ENCODE measurements at places on chromosomes 5 and 9.

GRCh38 chr5:62340392-62340791 lies 34.4 kb downstream of the KIF2A start:
- no peak for DNase-seq

DNA sequence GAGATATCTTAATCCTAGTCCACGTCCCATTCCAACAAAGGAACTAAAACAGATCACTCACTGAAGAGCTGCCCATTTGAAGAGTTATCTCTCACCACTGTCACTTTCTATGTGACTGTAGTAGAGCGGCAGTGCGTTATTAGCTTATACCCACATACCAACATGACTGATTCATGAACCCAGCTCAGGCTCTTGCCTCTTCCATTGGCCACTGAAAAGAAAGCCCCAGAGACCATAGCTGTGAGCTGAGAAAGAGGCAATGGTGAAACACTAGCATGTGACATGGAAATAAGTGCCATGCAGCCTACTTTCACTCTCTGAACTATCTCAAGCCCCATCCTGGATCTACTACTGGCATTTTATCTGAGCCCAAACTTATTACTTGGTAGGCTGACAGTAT lies 151.7 kb upstream of the MOCS2 start:
- no peak for DNase-seq

GRCh38 chr9:94588681-94589080 lies 4.9 kb downstream of the FBP2 start:
- DNase-seq, result no peak

- no peak for DNase-seq
Measured at GRCh38 chr5:42912184-42912798, 100.6 kb upstream of the SELENOP start.

DNA sequence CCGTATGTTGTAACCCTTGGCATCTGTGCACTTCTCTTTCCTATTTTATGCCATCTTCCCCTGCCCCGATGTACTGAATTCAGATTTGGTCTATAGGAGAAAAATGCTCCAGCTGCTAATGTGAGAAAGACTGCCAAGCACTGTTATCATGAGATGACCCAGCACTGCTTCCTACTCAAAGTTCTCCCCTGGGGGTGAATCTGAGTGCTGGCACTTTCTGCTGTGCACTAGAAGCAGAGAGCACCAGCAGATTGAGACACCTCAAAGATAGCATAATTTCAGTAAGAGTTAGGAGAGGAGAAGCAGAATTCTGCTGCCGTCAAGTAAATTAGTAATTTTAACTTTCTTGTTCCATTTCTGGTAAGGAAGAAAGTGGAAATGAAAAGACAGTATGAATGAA lies 92.8 kb upstream of the ACOT12 start:
- no peak for DNase-seq

GRCh38 chr5:123598028-123598689 lies 86.2 kb downstream of the CSNK1G3 start:
- no peak for DNase-seq

DNA sequence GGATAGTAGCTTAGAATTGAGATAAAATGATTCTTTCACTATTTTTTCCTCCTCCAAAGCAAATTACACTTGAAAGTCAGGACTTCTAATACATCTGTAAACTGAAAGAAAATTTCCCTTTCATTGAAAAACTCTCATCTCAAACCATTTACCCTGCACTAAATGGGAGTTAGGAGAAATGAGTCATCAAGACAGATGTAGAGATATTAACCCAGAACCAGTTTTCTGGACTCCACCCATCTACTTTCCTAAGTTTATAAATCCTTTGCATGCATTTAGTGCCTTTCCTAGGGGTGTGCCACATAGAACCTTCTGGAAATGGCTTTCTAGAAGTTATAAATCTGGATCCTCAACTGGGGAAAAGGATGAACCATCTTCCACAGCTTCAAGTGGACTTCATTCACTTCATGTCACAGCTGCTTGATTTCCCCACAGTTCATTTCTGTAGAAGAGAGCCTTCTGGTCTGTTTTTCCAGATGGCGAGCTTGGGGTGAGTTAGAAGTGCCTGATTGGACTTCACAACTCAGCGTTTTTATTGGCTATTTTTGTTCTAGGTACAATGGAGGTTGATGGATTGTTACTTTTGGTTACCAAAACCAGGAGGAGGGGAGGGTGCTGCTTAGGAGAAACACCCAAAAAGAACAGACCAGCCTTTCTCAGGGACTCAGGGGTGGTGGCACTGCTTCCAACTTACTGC lies 72.5 kb upstream of the GPR151 start:
- no peak for DNase-seq

DNA sequence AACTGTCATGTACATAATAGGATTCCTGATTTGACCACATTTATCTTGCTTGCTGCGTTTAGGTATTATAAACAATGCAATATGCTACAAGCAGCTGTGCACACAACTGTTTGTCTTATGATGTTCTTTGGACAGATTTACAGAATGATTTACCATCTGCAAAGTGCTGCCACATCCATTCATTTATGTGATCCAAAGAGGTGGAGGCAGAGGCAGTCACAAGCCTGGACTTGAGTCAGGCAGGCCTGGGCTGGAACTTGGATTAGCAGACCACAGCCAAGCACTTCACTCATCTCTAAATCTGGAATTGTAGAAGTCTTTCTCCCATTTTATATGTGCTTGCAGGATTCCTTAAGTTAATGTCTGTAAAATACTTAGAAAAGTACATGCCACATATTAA lies 149.0 kb downstream of the INSYN2B start:
- DNase-seq, result no peak

- DNase-seq, result no peak
Measured at GRCh38 chr5:107153283-107153682, 517.5 kb downstream of the EFNA5 start.

- no peak for DNase-seq
Measured at GRCh38 chr5:77218263-77218662, 7.8 kb downstream of the PDE8B start.

DNA sequence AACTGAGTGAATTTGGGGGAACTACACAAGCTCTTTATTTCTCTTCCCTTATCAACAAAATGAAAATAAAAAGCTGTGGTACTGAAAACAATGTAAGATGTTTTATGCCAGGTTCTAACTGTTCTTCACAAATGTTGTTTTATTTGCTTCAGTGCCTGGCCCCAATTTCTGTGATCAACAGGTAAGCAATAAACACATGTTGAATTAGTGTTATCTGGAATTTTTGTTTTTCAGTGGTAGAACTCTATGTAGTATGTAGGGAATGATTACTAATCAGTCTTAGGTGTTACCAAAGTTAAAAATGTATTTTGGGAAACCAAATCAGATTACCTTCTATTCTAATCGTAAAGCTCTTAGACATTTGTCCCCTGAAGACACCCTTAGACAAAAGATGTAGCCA lies 7.5 kb upstream of the DPYSL3 start:
- DNase-seq, result no peak

GRCh38 chr5:32083981-32084430 lies 90.1 kb downstream of the GOLPH3 start:
- DNase-seq, result no peak

GRCh38 chr5:171537070-171537849 lies 117.8 kb downstream of the FGF18 start:
- no peak for DNase-seq

GRCh38 chr9:1979741-1980367 lies 35.3 kb upstream of the SMARCA2 start:
- DNase-seq, result no peak

DNA sequence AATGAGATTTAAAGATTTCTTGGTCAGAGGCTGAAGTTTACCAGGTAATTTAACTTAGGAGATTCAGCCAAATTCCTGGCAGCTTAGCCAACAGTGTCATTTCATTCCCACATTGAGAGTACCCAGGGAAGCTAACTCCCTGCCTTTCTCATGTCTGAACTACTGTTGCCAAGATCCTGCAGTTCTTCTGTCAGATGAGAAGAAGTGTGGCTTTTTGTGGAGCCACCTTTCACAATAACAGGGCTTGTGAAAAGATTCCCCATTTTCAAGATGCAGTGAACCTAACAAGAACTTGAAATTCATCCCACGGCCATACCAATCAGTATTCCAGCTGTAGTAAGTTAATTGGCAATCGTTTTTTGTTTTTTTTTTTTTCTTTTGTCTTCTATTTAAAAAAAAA lies 176.4 kb downstream of the XRCC4 start:
- DNase-seq, result no peak

DNA sequence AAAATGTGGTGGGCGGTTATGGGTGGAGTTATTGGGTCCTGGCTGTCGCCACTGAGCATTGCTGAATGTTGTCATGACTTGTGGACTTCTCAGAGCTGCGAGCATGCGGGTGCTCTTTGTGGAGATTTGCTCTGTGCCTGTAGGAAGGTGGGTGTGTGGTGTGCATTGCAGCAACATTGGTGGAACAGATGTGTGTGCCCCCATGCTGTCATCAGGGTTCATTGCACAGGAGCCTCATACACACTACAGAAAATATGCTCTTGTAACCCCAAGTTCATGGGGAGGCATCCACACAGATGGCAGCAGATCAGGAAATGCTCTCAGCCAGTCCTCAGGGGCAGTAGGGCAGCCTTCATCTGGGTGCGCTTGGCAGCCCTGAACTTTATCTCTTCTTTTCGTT lies 55.9 kb upstream of the PHF2 start:
- no peak for DNase-seq

GRCh38 chr9:98442114-98442513 lies 186.7 kb upstream of the TBC1D2 start:
- peak; percentile 46 for DNase-seq

DNA sequence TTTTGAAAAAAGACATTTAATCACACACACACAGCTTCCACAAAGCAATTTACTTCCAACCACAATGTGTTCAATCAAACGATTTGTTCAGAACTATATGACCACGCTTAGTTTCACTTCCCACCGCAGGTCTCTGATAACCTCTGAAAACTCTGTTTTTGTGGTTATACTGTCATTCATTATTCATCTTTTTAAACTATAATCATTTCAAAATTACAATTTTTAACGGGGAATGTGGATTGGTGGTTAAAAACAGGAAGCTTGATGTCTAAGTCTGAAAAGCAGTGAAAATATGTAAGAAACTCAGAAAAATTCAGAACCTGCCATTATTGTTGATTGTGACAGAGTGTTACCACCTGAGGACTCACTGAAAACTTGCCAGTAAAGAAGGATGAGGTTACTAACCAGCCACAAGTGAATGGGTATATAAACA lies 12.7 kb upstream of the TMEM174 start:
- no peak for DNase-seq

- DNase-seq, result no peak
Measured at GRCh38 chr5:159459951-159460538, 129.8 kb upstream of the IL12B start.

DNA sequence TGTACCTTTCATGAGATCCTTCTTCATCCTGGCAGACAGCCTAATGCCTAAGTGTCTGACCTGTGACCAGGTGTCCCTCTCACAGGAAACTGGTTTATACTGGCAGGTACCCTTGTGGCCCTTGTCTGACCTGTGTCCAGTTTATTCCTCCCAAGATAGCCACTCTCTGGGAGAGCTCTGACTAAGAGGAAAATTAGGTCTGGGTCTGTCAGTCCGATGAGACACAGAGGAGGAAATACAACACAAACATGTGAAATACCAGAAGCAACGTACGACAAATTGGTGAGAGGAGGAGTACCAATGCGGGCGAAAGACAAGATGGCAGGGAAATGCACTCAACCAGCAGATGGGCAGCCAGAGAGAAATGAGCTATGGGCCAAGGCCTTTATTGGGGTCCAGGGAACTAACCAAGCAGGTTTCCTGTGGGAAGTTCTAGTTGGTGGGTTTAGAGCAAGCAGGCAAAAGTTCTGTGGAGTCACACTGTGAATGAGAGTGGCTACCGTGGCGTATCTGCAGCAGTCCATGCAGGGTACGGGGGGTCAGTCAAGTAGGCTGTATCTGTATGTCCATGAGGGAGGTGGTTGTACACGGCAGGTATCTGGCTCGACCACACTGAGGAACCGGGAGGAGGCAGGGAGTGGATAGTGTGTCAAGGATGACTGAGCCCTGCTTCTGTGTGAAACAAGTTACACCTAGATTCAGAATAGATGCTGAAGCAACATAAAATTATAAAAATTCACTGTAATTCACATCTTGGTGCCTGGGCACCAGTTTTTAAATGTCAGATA lies 109.0 kb downstream of the MLLT3 start:
- no peak for DNase-seq

DNA sequence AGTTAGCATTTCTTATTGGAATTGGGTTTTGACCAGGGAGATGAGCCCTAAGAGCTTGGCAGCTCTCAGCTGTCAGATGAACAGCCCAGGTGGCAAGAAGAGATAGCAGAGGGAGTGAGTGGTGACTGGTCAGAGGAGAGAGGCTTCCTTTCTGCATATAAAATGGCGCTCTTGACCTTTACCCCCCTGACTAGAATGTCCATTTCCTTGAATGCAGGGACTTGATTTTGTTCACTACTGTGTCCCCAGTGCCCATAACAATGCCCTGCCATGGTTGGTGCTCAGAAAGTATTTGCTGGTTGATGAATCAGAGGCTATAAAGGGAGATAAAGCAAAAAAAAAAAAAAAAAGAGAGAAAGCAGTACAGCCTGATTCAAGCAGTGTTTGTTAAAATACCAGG lies 7.2 kb downstream of the CHMP5 start:
- DNase-seq, result no peak

- DNase-seq, result no peak
Measured at GRCh38 chr9:22208846-22209585, 199.9 kb upstream of the CDKN2B start.

DNA sequence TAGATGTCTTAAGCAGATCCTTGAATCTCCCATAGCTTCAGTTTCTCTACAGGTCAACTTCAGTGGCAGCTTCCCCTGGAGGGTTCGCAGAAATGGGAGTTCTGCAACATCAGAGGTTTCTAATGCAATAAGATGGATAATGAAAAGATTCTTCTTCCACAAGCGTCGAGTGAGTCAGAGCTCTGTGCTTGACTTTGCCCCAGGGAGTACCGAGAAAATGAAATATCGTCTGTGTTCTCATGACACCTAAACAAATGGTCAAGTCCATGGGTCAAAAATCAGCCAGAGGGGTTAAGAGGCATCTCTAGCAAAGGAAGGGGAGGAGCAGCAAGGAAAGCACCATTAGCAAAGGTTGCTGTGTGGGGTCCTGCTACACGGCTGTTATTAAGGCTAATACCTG lies 3.2 kb upstream of the ADRA1B start:
- no peak for DNase-seq

GRCh38 chr5:157864067-157864466 lies 5.1 kb upstream of the CLINT1 start:
- DNase-seq, result peak; percentile 71

DNA sequence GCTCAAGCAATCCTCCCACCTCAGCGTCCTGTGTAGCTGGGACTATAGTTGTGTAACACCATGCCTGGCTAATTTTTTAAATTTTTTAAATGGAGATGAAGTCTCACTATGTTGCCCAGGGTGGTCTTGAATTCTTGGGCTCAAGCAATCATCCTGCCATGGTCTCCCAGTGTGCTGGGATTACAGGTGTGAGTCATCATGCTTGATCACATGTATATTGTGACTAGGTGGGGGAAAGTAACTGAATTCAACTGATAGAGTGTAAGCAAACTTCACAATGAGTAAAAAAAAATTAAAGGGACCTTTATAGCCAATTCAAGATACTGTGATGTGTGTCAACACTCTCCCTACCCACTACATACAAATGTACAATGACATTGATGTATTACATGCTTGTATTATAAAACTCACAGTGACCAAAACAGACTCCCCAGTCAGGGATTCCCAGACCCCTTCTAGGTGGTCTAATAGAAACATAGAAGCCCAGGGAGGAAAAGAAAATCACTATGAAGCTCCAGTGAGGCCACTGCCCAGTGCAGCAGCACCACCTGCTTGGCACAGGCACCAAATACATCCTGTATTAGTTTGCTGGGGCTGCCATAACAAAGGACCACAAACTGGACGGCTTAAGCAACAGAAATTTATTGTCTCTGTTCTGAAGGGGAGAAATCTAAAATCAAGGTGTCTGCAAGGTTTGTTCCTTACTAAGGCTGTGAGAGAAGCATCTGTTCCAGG lies 8.8 kb downstream of the PLGRKT start:
- no peak for DNase-seq

Measured in H9 (cell line).